ENCODE measurements at places on chromosomes 11 and 22.

- no peak for DNase-seq
These were observed 61.0 kb downstream of the CYTH4 start for GRCh38 chr22:37343348-37343747.

DNA sequence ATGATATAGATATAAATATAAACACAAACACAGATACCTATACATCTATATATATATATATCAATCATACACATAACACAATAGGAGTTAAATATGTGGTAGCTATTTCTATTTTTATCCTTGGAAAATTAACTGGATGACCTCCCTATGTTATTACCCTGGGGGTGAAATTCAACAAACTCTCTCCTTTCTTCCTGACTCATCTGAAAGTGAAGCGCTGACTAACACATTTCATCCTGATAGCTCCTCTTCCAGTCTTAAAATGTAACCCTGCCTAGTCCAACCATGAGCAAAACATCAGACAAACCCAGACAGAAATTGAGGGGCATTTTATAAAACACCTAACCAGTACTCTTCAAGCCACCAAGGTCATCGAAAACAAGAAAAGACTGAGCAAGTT lies 220.6 kb upstream of the ISX start:
- DNase-seq, result no peak

DNA sequence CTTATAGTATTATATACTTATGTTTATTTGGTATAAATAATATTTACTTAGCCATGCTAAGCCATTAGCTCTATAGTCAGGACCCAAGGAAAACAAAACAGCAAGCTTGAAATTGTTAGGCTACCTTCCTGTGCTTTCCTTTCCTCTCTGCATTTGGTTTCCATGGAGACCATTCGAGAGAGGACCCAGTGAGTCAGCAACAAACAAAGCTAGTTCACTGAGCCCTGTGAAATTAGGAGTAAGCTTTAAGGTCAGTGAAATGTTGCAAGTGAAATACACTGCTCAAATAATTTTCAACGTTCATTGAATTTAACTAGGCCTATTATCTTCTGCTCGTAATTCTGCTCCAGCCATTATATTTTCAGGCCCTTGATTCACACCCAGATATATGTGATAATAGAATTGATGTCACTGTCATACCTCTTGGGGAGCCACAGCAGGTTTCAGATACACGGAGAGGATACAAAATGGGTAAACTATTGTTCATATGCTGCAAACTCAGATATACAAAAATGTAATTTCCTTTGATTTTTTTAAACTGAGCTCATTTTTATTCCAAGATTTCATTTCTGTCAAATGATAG lies 9.1 kb upstream of the OR10D3 start:
- no peak for DNase-seq

DNA sequence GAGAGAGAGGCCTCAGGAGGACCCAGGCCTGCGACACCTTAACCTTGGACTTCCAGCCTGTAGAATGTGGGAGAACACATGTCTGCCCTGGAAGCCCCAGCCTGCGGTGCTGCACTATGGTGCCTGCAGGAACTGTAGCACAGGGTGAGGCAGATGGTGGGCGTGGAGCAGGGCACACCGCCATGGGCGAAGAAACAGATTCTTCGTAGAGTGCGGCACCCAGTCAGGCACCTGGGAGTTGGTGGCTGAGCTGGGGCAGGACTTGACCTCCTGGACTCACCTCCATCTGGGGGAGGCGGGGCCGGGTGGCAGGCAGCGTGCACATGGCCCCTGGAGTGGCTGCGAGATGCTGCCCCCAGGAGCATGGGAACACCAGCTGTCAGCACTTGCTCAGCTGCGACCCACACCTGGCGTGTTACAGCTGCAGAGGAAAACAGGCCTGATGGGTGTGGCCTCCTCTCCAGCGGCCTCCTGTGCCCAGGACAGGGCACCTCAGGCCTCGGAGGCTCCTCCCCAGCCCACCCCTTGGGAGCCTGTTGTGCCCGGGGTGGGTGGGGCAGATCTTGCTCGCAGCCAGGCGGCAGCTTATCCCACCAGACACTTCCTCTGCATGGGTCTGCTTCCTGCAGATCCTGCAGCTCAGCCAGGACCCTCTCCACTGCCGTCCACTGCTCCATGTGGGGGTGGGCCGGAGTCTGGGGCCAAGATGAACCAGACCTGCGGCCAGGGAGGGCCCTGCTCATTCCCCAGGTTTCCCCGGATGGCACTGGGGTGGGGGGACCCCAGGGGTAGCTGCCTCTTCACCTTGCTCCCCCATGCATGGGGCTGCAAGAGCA lies 80.4 kb downstream of the MYEOV start:
- DNase-seq, result no peak

- no peak for DNase-seq
These were observed 89.8 kb downstream of the RTL6 start for GRCh38 chr22:44407987-44408828.

- peak; percentile 64 for DNase-seq
These were observed 375 bp downstream of the SLC25A1 start for GRCh38 chr22:19178065-19178656.

DNA sequence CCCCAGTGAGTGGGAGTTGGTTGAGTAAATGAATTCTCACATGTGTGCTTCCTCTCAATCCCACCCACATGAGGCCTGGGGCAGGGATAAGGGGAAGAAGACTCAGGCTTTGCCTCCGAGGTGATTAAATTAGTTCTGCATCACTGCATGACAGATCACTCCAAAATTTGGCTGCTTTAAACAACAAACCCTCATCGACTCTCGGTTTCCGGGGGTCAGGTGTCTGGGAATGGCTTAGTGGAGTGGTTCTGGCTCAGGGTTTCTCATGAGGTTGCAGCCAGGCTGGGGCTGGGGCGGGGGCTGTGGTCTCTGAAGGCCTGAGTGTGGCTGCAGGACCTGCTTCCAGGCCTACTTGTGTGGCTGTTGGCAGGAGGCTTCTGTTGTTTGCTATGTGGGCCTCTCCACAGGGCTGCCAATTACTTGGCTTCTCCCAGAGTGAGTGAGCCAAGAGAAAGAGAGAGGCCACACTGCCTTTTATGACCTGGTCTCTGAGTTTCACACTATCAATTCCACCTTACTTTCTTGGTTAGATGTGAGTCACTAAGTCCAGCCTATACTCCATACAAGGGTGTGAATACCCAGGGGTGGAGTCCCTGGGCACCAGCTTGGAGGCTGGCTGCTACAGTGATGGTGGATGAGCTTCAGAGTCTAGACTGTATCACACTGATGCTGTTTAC lies 15.9 kb downstream of the MOGAT2 start:
- no peak for DNase-seq

DNA sequence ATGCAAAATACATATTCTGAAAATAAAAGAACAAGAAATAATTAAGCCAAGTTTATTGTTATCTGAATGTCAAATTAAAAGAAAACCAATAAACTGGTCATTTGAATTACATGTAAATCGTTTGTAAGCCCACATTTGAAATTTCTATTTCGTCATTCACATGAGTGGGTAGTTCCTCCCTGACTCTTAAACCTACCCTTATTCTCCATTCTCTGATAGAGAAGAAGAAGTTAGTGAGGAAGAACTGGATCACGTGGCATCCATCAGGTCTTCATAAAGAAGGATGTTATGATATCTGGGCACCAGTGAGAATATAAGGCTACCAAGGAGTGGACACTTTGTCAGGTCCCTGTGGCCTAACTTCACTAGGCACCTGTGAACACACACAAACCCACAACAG lies 328.1 kb downstream of the OPCML start:
- no peak for DNase-seq

DNA sequence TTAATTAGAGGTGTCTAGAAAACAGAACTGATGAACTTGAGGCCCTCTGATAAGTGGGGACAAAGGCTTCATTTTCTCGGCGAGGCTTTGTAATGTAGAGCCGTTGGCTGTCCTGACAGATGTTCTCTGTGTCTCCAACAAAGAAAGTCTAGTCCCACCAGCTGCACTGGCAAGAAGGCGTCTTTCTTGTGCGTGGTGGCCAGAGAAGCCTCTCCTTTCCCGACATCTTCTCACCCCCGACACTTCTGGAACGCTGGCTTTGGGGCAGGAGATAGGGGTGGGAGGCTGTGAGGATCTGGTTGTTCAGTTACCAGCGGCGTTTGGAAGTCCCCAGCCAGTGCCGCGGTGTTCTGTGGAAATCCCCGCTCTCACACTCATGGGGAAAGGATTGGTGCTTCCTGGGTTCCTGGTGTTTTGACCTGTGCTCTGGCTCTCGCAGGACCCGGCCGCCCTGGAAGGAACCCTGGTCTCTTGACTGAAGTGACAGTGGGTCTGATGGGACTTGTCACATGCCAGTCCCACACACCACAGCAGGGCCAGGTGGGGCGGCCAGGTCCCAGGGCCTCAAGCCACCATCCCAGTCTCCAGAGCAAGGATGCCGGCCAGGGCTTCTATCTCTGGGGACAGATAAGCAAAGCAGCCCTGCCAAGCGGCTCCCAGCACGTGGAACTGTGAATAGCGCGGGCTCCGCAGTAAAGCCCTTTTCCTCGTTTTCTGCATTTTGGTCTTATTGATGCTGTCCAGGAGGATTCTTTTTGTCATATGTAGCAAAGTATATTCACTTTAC lies 23.2 kb downstream of the FADS2 start:
- no peak for DNase-seq

- no peak for DNase-seq
These were observed 52.6 kb upstream of the ADA2 start for GRCh38 chr22:17271711-17272451.

DNA sequence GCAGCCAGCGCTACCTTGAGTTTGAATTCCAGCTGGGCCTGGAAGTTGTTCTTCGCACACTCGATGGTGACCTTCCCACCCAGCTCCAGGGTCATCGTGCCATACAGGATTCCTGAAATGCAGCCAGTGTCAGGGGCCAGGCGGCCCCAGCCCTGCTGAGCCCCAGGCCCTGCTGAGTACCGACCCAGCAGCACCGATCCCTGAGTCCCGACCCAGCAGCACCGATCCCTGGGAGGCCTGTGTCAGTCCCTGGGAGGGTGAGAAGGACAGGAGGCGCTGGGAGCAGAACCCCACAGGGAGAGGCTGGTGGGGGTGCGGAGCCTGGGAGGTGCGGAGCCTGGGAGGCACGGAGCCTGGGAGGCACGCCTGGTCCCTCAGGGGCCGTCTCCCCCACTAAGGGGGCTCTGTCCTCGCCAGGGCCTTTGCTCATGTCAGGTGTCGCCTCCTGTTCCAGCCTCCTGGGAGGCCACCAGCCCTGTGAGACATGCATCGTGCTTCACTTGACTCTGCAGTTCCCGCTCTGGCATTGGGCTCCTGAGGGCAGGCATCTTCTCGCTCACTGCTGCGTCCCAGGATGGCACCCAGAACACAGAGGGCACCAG lies 37.1 kb upstream of the CARS1 start:
- no peak for DNase-seq

GRCh38 chr11:85040166-85040565 lies 587.0 kb downstream of the DLG2 start:
- DNase-seq, result no peak

DNA sequence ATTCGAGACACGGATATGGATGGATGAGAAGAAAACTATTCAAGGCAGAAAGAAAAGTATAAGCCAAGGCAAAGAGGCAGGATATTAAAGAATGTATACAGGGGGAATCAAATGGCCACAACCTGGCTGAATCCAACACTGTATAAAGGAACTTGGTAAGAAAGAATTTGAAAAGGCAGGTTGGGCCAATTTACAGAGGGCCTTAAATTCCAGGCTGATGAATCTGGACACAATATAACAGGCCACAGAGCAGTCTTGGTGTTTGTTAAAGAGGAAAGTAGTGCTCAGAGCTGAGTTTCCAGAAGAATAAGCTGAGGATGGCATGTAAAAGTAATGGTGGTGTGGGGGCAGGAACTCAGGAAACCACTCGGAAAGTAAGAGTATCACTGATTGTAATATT lies 72.3 kb upstream of the POU2AF2 start:
- no peak for DNase-seq

DNA sequence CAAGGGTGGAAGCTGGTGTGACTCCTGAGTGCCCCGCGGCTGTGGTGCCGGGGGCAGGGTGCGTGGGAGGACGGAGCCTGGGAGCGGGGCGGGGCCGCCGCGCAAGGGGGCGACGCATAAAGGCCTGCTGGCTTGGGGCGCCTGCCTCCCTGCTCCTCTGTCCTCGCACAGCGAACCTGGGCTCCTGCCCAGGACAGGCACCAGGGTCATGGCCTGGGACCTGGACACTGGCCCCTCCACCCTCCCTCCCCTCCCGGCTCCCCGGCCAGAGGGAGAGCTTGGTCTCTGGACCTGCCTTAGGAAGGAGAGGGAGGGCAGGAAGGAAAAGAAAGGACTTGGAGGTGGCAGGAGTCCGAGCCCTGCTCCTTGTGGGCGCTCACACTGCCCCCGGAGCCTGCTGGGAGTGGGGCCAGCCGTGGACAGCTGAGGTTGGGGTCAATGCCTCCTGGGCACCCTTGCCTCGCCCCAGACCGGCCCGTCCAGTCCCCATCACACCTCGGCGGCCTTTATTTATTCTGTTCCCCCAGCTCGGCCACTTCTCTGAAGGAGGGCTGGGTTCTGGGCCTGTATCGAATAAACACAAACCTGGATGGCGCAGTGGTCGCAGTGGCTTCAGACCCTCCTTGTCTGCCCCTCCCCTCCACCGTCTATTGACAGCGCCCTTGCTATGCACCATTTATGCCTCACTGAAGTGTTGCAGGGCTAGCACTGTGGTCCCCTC lies 8.7 kb downstream of the SLC16A8 start:
- no peak for DNase-seq

GRCh38 chr22:49983148-49984042 lies 22.8 kb downstream of the PIM3 start:
- no peak for DNase-seq
